Endothelial cell of coronary artery (primary cell): ENCODE measurements at places on chromosomes 12 and 14. TPM values are rescaled to one million over a fixed set of nuclear protein-coding genes. Genes with fewer than 3 reads are reported as not detected.

IL22 gene
- not detected in 2 replicates for total RNA-seq

CATSPERB gene
- not detected in 2 replicates for total RNA-seq

SIX4 gene
- total RNA-seq: 2.2 and 2.4 TPM in 2 replicates

TAS2R7 gene
- 0.09 TPM in 1 of 2 replicates, not detected in the other for total RNA-seq

KRT78 gene
- total RNA-seq: not detected in 2 replicates

SMCO2 gene
- total RNA-seq: 0.36 and 0.75 TPM in 2 replicates

FGF6 gene
- total RNA-seq: not detected in 2 replicates

RDH5 gene
- 1.2 and 2.8 TPM in 2 replicates for total RNA-seq

PTPRR gene
- 0.99 and 3.2 TPM in 2 replicates for total RNA-seq

HOXC6 gene
- total RNA-seq: 0.66 TPM in 1 of 2 replicates, not detected in the other

POMT2 gene
- 9.4 and 12.5 TPM in 2 replicates for total RNA-seq

OR4E2 gene
- not detected in 2 replicates for total RNA-seq

FOXM1 gene
- 5.3 and 6.2 TPM in 2 replicates for total RNA-seq
